Left lung (tissue), 14 donors: ENCODE measurements at places on chromosomes 4 and X. TPM values are rescaled to one million over a fixed set of nuclear protein-coding genes. Genes with fewer than 3 reads are reported as not detected.

DNA sequence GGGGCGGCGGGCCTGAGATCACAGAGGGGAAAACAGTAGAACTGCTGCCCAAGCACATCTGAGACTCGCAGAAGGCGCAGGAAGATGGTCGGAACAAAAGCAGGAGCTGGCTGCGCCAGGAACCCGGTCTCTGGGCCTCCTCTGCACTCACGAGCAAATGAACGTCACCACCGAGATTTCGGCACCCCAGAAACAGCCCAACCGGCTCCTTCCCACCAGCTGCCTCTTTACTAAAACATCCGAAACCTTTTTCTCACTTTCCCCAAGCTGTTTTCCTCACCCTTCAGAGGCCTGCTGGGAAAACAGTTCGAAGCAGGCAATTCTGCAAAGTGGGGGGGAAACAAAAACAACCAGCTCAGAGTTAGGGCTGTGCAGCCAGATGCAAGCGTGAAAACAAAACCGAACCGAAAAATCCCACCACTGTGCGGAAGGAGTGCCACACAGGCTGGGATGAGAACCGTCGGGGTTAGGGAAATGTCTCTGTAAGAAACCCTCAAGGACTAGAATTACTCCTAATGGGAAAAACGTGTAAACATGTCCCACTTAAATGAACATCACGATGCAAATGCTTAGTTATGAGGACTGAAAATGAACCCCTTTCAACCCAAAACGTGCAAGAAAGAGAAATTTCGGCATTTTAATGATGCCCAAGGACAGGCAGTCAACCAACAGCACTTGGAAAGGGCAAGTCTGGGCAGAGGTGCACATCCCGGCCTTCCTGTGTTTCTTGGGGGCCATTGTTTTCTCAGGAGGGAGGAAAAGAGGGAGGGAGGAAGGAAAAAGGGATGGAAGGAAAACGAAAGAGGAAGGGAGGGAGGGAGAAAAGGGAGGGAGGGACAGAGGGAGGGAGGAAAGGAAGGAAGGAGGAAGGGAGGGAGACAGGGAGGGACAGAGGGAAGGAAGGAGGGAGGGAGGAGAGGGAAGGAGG, 15.8 kb downstream of the DHRSX start:
- H3K27me3 ChIP-seq = no peaks in the 10 kb centered on the region
- H3K36me3 ChIP-seq = peaks cover 45% of the 10 kb centered on the region
- H3K4me3 ChIP-seq = no peak overlapping the region
- H3K4me1 ChIP-seq = no peaks in the 10 kb centered on the region
- no peak overlapping the region for H3K27ac ChIP-seq

DNA sequence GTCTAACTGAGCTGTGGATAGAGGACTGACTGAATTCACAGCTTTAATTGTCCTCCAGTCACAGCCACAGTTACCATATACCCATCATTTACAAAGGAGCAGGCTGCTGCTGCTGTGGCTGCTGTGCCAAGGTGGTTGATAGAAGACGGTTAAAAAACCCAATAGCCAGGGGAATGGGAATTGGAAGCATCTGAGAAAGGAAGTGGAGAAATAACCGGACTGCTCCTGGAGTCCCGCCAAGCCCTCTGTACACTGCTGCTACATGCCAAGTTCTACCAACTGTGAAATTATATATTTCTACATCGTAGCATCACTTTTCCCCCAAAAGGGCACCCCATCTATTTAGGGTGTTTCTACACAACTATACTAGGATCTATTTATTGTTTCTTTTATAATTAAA, 279.7 kb upstream of the ARX start:
- H3K4me1 ChIP-seq = no peaks in the 10 kb centered on the region
- no peaks in the 10 kb centered on the region for H3K27me3 ChIP-seq
- H3K27ac ChIP-seq = no peak overlapping the region
- DNase-seq = no peak
- H3K36me3 ChIP-seq = no peaks in the 10 kb centered on the region

DNA sequence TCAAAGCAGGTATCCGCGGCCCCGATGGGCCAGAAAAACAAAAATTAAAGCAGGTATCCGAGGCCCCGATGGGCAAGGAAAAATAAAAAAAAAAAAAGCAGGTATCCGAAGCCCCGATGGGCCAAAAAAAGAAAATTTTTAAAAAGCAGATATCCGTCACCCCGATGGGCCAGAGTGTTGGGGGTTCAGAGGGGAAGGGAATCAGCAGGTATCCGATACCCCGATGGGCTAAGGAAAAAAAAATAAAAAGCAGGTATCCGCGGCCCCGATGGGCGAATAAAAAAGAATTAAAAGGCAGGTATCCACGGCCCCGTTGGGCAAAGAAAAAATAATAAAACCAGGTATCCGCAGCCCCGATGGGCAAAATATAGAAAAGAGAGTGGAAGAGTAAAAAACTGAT, 289.0 kb downstream of the CHIC1 start:
- no peaks in the 10 kb centered on the region for H3K27me3 ChIP-seq
- H3K27ac ChIP-seq = peak overlapping the region; percentile 86
- DNase-seq = no peak
- H3K36me3 ChIP-seq = no peaks in the 10 kb centered on the region

- H3K4me1 ChIP-seq = no peaks in the 10 kb centered on the region
- no peaks in the 10 kb centered on the region for H3K36me3 ChIP-seq
- no peaks in the 10 kb centered on the region for H3K27me3 ChIP-seq
- DNase-seq = no peak
- no peak overlapping the region for H3K27ac ChIP-seq
- no peak overlapping the region for H3K4me3 ChIP-seq
Observed at GRCh38 chr4:80374180-80374579, 38.6 kb downstream of the CFAP299 start.

GRCh38 chr4:87410679-87411078, 11.7 kb upstream of the NUDT9 start:
- no peaks in the 10 kb centered on the region for H3K36me3 ChIP-seq
- no peak overlapping the region for H3K4me3 ChIP-seq
- no peaks in the 10 kb centered on the region for H3K27me3 ChIP-seq

DNA sequence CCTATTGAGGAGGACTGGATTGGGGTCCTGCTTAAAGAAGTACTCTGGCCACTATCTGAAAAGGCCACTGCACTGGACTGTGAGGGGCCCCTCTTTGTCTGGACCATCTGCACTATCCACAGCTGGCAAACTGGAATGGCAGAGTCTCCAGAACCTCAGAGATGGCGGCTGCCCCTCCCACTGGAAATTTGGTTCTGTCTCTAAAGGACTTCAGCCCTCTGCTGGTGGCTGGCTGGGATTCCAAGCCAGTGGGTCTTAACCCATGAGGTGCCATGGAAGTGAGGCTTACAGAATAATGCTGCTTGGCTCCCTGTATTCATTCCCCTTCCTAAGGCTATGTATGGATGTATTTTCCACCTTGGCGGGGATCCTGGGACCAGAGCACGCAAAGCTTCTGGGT, 41.6 kb upstream of the CYLC1 start:
- no peak overlapping the region for H3K27ac ChIP-seq
- no peak for DNase-seq
- H3K27me3 ChIP-seq = no peaks in the 10 kb centered on the region
- H3K4me3 ChIP-seq = no peak overlapping the region

- peaks cover 19% of the 10 kb centered on the region for H3K36me3 ChIP-seq
- peak overlapping the region; percentile 98 for H3K27ac ChIP-seq
- peaks cover 6% of the 10 kb centered on the region for H3K4me1 ChIP-seq
- DNase-seq = peak; percentile 11
- no peaks in the 10 kb centered on the region for H3K27me3 ChIP-seq
Observed at GRCh38 chr4:145176641-145177432, 3.6 kb downstream of the OTUD4 start.

DNA sequence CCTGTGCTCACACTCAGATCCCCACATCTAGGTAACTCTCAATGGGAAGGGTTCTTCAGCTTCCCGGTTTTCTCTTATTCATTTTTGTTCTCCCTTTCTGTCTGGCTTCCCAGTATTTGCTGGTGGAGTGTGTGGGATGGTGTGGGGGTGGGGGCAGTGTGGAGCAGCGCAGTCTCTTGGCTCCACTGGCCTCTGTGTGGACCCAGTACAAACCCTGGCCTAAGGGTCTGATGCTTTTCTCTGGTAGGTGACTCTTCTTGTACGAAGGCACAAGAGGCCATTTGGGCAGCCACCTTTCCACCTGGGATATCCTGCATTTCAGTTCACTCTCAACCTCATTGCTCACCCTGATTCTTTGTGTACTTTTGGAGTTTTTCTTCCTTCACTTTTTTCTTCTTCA, 71.3 kb downstream of the NBDY start:
- H3K4me3 ChIP-seq = no peak overlapping the region
- H3K27me3 ChIP-seq = no peaks in the 10 kb centered on the region
- H3K4me1 ChIP-seq = no peaks in the 10 kb centered on the region
- no peaks in the 10 kb centered on the region for H3K36me3 ChIP-seq

DNA sequence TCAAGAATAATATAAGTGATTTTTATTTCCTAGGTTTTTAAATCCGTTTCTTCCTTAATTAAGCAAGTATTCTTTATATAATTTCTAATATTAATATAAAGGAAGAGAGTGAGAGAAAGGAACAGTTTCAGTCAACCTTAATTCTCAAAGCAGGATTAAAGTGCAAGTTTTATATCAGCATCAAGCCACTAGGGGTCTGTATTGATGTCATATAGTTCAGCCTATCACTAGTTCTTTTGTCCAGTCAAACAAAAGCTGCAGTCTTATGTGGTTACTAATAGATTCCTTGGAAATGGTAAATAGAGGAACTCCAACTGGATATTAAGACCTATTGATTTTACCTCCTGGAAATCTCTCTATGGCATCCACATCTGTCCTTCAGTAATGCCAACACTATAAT, 82.0 kb downstream of the NAP1L3 start:
- H3K27ac ChIP-seq = no peak overlapping the region
- no peaks in the 10 kb centered on the region for H3K27me3 ChIP-seq
- no peaks in the 10 kb centered on the region for H3K36me3 ChIP-seq
- H3K4me1 ChIP-seq = no peaks in the 10 kb centered on the region

DNA sequence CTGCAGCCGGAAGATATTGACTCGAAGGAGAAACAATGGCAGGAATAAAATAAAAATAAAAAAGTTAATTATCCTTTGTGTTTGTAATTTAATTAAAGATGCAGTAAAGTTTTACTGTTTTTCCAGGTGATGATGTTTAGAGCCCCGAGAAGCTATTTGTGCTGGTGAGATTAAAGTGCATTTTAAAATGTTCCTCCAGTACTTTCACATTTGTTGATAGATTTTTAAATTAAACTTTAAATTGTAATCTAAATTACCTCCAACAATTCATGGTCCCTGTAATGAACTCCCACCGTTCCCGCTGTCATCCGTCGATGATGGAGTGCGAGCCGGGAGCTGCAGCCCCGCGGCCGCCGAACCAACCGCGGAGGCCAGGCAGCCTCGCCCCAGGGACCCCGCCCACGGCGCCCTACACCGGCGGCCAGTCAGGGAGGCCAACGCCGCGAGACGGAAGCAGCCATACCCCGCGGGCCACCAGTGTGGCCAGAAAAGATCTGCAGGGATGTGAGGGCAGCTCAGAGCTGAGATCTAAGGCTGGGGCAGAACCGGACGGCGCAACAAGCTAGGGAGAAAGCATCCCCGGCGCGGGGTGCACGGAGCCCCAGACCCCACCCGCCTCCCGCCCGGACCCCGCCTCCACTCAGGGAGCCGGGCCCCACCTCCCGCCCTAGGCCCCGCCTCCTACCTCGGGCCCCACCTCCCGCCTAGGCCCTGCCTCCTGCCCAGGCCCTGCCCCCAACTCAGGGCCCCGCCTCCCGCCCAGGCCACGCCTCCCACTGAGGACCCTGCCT, 104.0 kb downstream of the FAM53A start:
- H3K4me3 ChIP-seq = peak overlapping the region; percentile 68
- DNase-seq = no peak
- H3K4me1 ChIP-seq = peaks cover 5% of the 10 kb centered on the region
- H3K27ac ChIP-seq = peak overlapping the region; percentile 85

DNA sequence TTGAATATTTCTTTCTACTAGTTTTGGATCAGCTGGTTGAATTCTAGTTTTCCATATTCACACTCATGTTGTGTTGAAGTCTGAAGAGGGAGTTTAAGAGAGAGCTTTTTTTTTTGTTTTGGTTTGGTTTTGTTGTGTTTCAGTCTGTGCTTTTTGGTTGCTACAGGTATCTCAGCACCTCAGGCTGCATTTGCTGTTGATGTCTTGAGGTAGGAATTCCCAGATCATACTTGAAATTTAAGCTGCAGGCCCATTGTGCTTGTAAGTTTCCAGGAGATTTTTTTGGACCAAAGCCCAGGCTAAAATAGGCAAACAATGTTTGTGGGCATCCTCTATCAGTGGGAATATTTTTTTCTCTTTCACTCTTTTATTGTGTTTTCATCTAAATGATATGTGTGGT, 190.2 kb upstream of the AGA start:
- H3K36me3 ChIP-seq = no peaks in the 10 kb centered on the region
- H3K27ac ChIP-seq = no peak overlapping the region
- H3K4me3 ChIP-seq = no peak overlapping the region
- no peaks in the 10 kb centered on the region for H3K27me3 ChIP-seq

GRCh38 chr4:41476310-41476885, 61.6 kb upstream of the LIMCH1 start:
- no peak overlapping the region for H3K27ac ChIP-seq
- H3K27me3 ChIP-seq = no peaks in the 10 kb centered on the region
- no peaks in the 10 kb centered on the region for H3K4me1 ChIP-seq
- DNase-seq = no peak
- no peaks in the 10 kb centered on the region for H3K36me3 ChIP-seq

- H3K4me3 ChIP-seq = no peak overlapping the region
- no peak overlapping the region for H3K27ac ChIP-seq
- DNase-seq = no peak
- no peaks in the 10 kb centered on the region for H3K4me1 ChIP-seq
- no peaks in the 10 kb centered on the region for H3K36me3 ChIP-seq
- H3K27me3 ChIP-seq = no peaks in the 10 kb centered on the region
Observed at GRCh38 chrX:85685843-85686242, 306.4 kb upstream of the POF1B start.

- no peaks in the 10 kb centered on the region for H3K36me3 ChIP-seq
- no peak overlapping the region for H3K4me3 ChIP-seq
- no peaks in the 10 kb centered on the region for H3K4me1 ChIP-seq
- no peak overlapping the region for H3K27ac ChIP-seq
Observed at GRCh38 chr4:72971572-72971971, 97.9 kb downstream of the COX18 start.

GRCh38 chr4:3481113-3481531, 18.0 kb downstream of the DOK7 start:
- H3K36me3 ChIP-seq = no peaks in the 10 kb centered on the region
- H3K4me1 ChIP-seq = peaks cover 13% of the 10 kb centered on the region

Gene GAGE12F
- polyA plus RNA-seq = not detected

Gene FAM53A
- 3.5 TPM for polyA plus RNA-seq

Gene GAGE2A
- polyA plus RNA-seq = not detected

Gene NXF2
- not detected for polyA plus RNA-seq

Gene PIR
- 10.2 TPM for polyA plus RNA-seq

Gene FAM114A1
- 79.3 TPM for polyA plus RNA-seq

Gene GAGE10
- polyA plus RNA-seq = 0.33 TPM
